ENCODE measurements at places on chromosomes 3 and 15.

GRCh38 chr15:57662802-57663201 is 43.7 kb upstream of the POLR2M start:
- DNase-seq, result no peak

DNA sequence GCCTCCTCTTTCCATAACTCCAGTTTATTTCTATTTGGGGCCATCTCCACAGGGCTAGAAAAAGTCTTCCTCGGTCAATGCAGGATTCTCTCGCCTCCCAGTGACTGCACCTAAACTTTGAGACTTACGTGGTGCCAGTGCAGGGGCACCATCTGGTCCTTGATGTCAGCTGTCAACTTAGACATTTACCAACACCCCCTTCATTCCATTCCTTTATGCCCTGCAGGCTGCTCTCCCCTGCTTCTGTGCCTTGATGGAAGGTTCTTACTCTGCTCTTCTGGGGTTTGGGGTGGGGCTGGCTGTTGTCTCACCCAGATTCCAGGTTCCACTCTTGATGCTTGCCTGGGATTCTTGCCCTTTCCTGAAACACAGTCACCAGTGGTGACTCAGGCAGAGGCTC is 101.8 kb downstream of the ST8SIA2 start:
- no peak for DNase-seq

DNA sequence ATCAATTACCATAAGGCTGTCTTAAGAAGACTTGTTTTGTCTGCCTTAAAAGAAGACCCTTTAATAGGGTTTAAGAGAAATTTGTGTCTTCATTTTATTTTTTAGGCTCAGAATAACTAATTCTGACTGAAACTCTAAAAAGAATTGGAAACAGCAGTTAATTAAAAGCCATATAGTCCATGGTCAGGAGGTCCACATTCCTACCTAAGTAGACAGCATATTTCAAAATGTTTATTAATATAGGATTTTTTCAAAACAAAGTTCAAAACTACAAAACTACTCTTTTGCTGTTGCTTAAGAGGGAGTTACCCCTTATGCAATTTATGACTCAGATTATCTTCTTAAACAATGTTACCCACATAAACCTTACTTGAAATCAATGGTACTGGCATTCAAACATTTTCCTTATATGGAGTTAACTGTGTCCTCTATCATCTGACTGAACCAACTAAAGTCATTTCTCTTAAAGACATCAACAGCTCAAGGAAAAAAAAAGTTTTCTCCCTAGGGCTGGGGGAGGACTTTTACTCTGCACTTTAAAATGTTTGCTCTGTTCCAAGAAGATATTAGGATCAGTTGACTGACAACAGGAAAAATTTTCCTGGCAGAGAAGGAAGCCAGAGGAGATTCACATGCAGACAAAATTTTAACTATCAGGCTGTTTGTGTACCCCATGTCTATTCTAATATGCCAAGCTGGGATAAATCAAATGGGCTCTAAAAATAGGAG is 56.8 kb upstream of the NANOGP8 start:
- no peak for DNase-seq

- DNase-seq, result no peak
Measured at GRCh38 chr3:148643389-148643840, 54.3 kb upstream of the AGTR1 start.

DNA sequence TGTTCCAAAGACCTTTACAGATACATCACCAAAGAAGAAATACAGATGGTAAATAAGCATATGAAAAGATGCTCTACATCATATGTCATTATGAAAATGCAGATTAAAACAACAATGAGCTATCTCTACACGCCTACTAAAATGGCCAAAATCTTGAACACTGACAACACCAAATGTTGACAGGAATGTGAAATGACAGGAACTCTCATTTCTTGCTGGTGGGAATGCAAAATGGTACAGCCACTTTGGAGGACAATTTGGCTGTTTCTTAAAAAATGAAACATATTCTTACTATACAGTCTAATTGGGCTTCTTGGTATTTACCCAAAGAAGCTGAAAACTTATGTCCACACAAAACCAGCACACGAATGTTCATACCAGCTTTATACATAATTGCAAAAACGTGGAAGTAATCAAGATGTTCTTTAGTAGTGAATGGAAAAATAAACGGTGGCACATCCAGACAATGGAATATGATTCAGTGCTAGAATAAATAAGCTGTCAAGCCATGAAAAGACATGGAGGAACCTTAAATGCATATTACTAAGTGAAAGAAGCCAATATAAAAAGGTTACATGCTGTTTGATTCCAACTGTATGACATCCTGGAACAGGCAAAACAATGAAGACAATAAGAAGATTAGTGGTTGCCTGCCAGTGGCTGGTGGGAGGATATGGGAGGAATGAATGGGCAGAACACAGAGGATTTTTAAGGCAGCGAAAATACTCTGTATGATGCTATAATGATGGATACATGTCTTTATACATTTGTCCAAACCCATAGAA is 81.3 kb upstream of the NEDD4 start:
- no peak for DNase-seq

DNA sequence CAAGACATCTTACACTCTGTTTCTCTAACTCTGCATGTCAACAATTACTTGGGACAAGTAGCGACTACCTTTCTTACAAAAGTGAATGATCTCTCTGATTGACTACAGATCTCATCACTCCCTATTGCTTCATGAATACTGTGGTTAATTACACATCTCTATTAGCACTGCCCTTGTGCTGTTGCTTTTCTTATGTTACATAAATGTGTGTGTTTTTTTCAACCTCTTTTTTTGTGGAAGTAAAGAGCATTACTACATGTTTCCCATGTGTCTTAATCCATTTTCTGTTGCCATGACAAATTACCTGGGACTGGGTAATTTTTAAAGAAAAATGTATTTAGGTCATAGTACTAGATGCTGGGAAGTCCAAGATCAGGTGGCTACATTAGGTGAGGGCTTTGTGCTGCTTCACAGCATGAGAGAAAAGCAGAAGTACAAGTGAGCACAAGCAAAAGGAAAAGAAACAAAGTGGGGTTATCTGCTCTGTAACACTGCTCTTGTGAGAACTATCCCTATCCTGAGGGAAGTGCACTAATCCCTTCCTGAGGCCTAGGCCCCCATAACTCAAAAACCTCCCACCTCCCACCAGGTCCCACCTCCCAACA is 298.2 kb upstream of the SATB1 start:
- no peak for DNase-seq

- DNase-seq, result peak; percentile 36
Measured at GRCh38 chr3:113736548-113737089, 9.4 kb downstream of the NAA50 start.

GRCh38 chr3:175005193-175005592 is 146.1 kb downstream of the NAALADL2 start:
- peak; percentile 26 for DNase-seq

- DNase-seq, result no peak
Measured at GRCh38 chr3:187706971-187707370, 4.6 kb upstream of the RTP2 start.

DNA sequence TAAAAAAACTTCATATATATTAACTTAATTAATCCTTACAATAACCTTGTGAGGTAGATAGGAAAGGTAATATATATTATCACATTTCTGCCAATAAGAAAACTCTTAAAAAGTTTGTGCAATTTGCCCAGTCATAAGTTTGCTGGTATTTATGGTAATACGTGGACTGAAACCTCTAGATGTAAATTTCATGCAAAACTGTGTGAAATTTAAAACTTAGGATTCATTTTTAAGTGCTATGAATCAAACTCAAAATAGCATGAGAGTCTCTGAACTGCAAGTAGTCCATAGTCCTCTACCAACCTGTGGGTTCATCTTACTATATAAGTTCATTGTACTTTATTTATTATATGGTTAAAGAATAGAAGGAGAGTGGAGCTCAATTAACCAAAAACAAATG is 56.4 kb downstream of the ZBTB20 start:
- no peak for DNase-seq

DNA sequence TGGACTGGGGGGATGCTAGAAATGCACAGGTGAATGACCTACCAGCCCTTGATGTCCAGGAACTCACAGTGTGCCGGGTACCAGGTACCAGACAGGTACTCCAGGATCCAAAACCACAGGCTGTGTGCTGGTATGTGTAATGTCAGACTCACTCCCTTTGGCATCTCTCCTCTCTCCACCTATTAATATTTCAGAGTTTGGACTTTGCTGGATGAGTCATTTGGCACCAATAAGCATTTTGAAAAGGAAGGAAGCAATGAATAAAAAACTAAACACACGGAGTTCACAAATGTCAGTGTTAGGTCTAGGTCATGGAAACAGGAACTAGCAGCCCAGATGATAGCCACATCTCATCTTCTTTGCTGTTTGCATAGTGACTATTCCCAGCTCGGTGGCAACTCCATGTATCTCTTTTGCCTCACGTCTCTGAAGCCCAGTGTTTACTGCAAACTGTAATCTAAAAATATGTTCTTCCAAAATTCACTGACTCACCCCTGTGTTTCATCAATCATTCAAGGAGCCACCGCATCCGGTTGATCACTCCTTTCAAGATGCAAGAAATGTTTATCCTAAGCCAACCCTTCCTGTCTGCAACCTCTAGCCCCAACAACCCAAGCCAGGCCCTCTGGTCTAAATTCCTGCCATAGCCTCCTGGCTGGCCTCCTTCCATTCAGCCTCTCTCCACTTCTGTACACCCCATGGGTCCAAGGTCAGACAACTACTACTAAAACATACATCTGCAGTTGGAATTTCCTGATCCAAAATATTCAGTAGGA is 8.4 kb downstream of the ITGB5 start:
- no peak for DNase-seq

DNA sequence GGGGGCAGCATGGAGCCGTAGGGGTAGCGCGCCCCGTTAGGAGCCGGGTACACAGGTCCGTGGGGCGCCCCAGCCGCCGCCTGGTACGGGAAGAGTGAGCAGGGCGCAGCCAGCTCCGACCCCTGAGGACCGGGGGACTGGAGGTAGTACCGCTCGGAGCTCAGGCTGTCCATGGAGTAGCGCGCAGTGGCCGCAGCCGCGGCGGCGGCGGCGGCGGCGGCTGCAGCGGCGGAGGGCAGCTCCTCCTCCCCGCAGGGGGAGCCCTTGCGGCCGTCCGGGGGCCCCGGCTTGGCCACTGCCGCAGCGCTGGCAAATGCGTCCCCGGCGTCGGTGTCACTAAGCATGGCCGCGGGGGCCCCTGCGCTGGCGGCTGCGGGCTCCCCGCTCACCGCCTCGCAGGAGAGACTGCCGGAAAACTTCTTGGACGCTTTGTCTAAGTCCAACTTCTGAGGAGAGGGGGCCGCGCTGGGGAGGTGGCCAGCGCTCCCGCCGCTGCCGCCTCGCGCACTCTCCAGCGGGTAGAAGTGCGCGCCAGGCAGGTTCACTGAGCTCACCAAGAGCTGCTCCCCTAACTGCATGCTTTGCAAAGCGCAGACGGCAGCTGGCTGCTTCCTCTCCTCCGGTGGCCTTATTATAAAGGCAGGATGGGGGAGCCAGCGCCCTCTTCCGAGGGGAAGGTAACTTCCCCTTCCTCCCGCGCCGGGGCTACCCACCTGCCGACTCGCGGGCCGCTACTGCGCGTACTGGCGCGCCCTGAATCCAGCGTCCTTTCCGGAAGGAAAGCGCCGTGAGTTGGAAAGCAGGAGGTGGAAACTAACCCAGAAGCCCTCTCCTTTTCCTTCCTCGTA is at the start of gene EOMES:
TSS of gene EOMES (minus strand) at position 607 of the 848 bp plus-strand sequence. CDS start at position 578, 29 bp downstream.
- DNase-seq, result peak; percentile 2

DNA sequence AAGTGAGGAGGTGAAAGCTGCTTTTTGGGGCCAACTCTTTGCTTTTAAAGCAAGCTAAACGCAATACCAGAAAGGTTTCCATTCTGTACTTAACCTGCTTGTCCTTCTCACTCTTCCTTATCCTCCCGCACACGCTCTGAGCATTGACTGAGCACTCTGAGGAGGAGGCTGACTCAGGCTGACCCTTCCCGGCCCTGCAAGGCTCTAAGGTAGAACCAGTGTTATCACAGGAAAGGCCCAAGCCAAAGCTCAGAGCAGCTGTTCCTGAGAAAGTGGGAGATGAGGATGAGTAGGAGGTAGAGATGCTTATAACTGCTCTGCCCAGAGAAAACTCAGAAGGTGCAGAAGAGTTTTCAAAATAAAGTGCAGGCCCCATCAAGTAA is 2.3 kb downstream of the B3GNT5 start:
- DNase-seq, result no peak

- DNase-seq, result no peak
Measured at GRCh38 chr3:175432376-175433025, 573.4 kb downstream of the NAALADL2 start.

DNA sequence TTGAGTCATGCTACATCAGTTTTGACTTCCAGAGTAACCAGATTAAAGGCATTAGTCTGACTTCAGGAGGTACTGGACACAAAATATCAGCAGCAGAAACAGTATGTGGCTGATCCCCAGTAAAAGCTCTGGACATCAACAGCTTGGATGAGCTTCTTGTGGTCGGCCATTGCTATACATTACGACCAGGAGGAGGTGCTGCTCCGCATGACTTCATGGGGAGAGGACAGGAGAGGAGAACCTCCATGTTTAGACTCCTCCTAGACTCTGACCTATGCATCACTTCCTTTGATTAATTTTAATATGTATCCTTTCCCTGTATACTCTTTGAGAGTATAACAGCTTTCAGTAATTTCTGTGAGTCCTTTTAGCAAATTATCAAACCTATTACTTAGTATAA is 285.6 kb upstream of the ARHGEF26 start:
- DNase-seq, result no peak

DNA sequence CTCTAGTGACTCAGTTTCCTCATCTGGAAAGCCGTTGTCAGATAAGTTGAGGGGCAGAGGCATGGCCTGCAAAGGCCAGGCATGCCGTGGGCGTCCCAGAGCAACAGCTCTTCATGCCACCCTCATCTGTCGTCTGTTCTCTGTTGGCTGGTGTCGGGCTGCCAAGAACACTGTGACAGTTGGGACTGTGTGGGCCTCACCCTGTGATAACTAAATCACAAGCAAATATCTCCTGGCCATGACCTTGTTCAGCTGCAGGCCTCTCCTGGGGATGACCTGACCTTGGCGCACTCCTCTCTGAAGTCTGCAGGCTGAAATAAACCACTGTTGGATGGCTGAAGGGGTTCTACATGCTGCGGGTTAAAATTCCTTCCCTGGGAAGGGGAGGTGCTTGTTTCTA is 145.9 kb downstream of the SHQ1 start:
- no peak for DNase-seq

DNA sequence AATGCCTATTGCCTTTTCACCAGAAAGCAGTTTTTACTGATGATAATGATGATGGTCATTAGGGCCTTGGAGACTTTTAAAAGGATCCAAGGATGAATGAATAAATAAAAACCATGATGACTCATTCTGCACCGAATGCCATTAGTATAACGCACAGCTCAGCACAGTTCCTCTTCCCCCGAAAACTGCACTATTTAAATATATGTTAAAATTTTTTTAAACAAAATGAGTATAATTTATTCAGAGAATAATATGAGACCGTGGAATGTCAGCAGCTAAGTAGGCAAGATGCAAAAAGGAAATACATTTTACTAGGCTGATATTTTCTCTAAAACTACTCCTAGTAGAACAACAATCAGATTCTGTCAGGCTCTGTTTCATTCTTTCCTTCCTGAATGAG is 83.4 kb upstream of the NANOGP8 start:
- no peak for DNase-seq

GRCh38 chr15:97947465-97948260 is 12.8 kb upstream of the ARRDC4 start:
- DNase-seq, result no peak

All from NCI-H1092 treated with DMSO at 0.1 percent for 48 hours (cell line).